ENCODE measurements at places on chromosomes 16 and 17.
A peak's percentile ranks its signal among the peaks of the same experiment; 100 is the strongest.

DNA sequence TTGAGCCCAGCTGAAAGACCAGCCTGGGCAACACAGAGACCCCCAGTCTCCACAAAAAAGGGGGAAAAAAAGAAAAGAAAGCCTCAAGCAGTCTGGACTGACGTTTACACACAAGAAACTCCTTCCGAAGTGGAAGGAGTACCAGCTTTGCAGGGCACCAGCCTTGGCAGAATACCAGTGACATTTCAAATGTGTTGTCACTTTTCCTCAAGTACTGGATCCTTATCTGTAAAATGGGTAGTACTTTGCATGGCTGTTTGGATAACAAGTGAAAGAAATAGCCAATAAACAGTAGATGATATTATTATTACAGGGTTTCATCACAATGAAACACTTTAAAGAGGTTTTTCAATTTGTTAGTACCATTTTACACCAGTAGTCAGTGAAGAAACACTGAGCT is 14.2 kb downstream of the YWHAE start:
- no peak for DNase-seq

DNA sequence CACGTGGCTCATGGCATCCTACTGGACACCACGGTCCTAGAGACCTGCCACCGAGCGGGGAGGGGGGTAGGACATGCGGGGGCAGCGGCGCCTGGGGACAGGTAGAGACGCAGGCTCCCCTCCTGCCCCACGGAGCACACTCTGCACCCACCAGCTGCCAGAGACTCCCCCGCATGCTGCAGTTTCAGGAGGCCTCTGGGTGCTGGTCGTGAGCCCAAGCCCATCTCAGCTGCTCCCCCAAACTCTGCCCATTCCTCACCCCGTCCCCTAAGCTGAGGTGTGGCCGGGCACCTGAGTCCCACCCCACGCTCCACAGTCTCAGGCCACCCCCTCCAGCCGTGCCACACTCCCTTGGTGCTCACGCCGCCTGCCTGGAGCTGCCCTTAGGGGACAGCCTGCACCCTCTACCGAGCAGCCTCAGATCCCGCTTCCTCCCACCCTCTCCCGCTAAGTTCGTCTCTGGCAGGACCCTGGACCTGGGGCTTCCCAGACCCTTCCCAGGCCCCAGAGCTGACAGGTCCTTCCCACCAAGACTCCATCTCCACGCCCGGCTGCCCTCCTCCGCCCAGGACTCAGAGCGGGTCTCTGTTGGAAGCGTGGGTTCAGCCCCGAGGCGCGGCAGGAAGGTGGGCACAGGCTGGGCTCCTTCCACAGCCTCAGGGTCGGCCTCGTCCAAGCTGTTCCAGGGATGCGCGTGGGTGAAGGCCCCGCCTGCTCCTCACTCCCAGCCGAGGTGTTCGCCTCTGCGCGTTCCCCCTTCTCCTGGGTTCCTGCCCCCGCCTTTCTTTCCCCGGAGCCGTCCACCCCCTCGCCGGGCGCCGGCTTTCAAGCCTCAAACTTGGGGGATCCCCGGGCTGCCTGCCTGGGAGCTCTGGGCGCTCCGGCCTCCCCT is 1.3 kb downstream of the RAB40B start:
- no peak for DNase-seq

GRCh38 chr17:10631048-10631700 is 25.9 kb downstream of the MYH3 start:
- peak; percentile 18 for DNase-seq

DNA sequence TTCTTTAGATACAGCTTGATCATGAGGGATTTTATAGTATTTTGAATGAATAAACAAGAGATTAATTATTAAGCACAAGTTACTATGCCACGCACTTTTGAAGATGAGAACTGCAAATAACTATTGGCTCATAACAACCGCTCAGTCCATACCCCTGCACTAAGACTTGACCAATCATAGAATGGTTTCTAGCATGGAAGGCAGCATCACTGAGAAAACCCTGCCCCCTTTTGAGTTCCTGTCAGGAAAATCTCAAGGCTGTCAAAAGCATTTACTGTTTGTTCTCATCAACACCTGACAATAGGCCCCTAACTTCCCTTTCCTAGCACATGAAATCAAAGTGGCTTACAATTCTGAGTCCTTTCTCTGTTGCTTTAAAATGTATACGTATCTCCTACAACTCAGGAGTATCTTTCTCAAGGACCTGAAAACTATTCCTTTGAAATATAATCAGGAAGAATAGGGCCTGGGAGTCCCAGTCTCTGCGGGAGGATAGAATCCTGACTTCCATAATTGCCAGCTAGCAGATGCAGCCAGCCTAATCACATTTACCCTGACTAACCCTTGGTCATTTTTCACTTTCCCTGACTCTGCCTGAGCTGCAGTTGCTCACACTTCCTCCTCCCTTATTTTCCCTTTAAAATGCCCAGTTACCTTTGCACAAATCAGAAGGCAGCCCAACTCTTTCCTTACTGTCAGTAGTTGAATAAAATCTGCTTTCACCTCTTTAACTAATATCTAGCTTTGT is 9.1 kb upstream of the MMD start:
- no peak for DNase-seq

DNA sequence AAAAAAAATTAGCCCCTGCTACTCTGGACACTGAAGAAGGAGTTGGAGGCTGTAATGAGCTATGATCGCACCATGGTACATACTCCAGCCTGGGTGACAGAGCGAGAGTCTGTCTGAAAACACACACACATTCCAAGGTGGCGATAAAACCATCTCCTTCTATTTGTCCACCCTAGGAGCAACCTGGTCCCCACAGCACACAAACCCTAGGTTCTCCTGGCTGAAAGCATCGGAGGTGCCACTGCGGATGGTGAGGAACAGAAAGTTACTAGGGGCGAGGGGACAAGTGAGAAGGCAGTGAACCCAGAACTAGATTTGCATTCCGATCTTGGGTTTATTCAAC is 1.4 kb upstream of the ECI1 start:
- DNase-seq, result no peak

GRCh38 chr17:43846221-43846712 is 709 bp upstream of the CD300LG start:
- peak; percentile 66 for DNase-seq

- DNase-seq, result no peak
Observed at GRCh38 chr17:33564146-33564545, 271.1 kb upstream of the ASIC2 start.

- no peak for DNase-seq
Observed at GRCh38 chr17:44906763-44907728, 7.8 kb upstream of the EFTUD2 start.

DNA sequence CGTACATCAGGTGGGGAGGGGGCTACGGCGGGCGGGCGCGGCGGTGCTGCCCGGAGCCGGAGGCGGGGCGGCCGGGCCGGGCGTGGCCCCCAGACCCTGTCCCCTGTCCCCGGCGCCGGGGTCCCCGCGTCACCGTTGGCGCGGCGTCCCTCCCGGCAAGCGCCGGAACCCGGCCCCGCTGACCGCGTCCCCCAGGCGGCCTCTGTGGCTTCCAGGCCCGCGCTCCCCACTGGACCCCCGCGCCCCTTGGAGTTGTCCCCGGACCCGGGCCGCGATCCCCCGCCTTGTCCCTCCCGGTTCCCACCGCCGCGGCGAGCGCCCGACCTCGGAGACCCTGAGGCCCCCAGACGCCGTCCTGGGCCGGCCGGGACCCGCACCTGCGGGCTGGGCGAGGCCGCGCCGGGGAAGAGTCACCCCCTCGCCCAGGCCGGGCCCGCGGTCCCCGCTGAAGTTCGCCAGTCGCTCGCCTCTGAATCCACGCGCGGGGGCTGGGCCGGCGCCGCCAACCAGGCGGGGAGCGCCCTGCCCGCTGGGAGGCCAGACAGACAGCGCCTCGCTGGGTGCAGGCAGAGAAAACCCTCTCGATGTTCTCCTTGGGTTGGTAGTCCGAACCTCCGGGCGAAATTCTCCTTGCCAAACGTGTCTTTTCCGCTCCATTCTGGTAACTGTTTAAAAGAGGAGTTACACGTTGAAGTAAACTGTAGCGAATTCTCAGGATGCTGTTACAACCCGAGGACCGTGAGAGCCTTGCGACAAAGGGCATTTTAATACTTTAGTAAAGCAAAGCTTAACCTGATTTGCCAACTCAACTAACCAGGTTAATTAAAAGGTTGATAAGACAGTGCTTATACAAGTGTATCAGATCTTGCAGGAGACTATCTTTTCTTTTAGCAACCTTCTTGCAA is 761 bp downstream of the GAN start:
- peak; percentile 36 for DNase-seq

All from CD4-positive, alpha-beta T cell treated with Interleukin-17A for 1 hour (primary cell).